ENCODE measurements at places on chromosomes 13 and 19.
A peak's percentile ranks its signal among the peaks of the same experiment; 100 is the strongest.

DNA sequence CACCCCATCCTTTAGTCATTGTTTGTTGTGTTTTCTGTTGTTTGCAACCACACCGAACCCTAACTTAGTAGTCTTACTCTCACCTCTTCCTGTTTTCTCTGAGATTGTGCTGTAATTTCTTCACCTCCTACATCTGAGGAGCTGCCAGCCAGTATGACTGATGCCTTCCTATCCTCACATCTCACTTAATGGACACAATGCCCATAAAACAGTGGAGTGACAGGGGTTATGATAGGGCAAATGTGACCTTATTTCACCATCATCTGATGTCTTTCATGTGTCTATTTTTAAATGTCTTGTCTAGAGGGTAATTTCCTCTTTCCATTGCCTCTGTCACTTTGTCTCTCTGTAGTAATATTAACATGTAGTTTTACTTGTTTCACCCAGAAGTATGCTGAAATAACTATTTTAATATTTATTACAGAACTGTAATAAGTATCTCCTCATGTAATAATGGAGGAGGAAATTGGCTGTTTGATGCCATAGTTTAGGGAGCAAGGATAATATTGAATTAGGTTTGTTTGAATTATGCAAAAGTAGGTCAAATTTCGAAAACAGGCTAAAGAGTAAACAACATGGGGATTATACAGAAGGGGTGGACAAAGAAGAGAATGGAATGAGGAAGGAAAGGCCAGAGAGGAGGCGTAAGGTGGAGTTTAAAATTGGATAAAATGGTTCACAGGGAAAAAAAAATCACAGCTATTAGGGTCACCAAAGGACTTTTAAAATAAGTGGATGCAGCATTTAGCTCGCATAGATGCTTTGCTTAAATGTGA lies 103.5 kb upstream of the SPRY2 start:
- DNase-seq: no peak

DNA sequence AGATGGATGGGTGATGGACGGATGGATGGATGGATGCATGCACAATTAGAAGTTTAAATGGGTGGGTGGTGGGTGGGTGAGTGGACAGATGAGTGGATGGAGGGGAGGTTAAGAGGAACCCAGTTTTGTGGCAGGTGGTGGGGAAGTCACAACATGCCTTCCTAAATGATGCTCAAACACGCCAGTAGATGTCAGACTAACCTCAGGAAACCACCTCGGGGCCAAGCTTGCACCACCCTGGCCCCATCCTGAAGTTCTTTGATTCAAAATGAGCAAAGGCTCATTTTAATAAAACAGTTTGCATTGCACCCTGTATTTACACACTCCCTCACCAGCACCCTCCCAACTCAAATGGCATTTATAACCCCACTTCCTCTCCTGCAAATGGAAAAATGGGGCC lies 91.4 kb upstream of the CACNA1A start:
- DNase-seq: peak; percentile 71

- DNase-seq: peak; percentile 38
These were observed 29.6 kb upstream of the CALM3 start for GRCh38 chr19:46571495-46571894.

- DNase-seq: no peak
These were observed 4.9 kb upstream of the ZNF787 start for GRCh38 chr19:56125806-56126590.

GRCh38 chr13:92769046-92769445 lies 457.6 kb upstream of the GPC6 start:
- no peak for DNase-seq

- no peak for DNase-seq
These were observed 10.2 kb downstream of the ACTMAP start for GRCh38 chr19:40739871-40740703.

DNA sequence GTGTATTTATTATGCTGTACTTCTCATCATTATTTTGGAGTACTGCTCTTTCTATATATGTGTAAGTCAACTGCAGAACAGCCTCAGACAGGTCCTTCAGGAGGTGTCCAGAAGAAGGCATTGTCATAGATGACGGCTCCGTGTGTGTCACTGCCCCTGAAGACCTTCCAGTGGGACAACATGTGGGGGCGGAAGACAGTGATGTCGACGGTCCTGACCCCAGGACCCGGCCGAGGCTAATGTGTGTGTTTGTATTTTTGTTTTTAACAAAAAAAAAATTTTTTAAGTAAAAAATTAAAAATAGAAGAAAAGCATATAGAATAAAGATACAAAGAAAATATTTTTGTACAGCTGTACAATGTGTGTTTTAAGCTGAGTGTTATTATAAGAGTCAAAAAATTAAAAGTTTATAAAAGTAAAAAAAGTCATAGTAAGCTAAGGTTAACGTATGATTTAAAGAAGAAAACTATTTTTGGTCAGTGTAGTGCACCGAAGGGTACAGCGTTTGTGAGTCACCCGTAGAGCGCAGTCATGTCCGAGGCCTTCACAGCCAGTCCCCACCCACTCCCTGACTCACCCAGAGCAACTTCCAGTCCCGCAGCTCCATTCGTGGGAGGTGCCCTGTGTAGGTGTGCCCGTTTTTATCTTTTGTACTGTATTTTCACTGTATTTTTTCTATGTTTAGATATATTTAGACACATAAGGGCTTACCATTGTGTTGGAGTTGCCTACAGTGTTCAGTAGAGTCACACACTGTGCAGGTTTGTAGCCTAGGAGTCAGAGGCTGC lies 42.2 kb upstream of the SPACA7 start:
- no peak for DNase-seq

DNA sequence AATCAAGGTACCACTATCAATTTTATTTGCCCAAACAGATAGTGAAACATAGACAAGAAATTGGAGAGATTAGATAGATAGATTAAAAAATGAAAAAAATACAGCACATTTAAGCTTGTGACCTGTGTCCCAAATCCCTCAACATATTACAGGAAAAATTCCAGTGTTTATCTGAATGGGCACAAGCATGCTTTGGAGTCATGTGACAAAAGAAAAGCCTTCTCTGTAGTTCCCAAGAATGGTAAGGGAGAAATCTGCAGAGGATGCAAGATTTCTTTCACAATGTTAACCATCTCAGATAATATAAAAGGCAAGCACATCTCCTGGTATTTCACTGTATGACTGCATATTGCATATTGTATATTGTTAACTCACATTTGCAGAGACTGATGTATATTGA lies 168.0 kb downstream of the PCDH9 start:
- no peak for DNase-seq

DNA sequence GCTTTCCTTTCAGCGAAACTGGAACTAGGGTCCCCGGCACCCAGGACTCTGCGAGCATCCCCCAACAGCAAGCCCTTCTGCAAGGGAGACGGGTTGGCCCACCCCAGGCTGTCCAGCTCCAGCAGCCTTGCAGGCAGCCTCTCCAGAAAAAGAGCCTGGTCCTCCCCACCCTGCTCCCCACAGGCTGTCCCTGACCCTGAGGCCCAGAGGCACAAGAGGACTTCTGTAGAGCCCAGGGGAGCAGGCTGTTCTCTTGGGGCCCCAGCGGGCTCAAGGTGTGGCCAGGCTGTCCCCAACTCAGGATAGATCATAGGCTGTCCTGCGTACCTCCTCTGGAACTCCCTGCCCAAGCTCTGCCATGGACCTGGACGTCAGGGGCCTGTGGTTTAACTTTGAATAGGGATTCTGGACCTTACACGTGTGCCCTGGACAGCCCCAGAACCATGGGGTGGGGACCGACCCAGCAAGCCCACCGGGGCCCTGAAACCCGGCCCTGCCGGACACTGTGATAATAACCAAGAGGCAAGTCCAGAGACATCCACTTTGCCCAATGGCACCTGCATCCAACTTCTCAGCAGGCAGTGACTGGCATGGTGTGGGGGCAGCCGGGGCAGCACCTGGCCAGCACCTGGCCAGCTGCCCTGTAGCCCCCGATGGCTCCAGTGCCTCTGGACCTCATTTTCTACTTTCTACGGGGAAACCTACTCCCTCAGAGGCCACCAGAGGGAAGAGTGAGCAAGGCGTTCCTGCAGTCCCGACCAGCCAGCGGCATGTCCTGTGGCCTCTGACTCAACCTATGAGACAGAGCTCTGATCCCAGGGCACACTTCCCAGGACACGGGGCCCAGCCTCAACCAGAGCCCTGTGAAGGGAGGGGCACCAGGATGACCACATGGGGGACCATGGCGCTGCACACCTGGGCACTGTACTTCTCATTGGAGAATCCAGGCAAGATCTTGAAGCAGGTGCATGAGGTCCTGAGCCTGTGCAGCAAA lies 50.9 kb upstream of the TPM4 start:
- peak; percentile 29 for DNase-seq

All from activated CD8-positive, alpha-beta T cell treated with anti-CD3 and anti-CD28 coated beads, Interleukin-2, amount 10 ng/mL, durations not matched to agents 7 days and 5 days (primary cell).